ENCODE measurements at places on chromosomes 2 and 18.

GRCh38 chr2:132776287-132776686 lies 106.3 kb upstream of the LYPD1 start:
- DNase-seq = peak; percentile 35

DNA sequence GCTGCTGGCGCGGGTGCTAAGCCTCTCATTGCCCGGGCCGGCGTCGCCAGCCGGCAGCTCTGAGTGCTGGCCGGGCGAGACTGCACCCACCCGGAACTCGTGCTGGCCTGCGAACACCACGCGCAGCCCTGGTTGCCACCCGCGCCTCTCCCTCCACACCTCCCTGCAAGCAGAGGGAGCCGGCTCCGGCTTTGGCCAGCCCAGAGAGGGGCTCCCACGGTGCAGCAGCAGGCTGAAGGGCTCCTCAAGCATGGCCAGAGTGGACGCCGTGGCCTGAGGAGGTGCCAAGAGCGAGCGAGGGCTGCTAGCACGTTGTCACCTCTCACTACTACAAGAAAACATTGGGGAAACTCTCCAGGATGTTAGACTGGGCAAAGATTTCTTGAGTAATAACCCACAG lies 98.6 kb downstream of the SPIRE1 start:
- no peak for DNase-seq

GRCh38 chr18:231563-231962 lies 36.3 kb downstream of the THOC1 start:
- DNase-seq = no peak

GRCh38 chr18:68944330-68944729 lies 146.4 kb downstream of the CCDC102B start:
- DNase-seq = no peak

DNA sequence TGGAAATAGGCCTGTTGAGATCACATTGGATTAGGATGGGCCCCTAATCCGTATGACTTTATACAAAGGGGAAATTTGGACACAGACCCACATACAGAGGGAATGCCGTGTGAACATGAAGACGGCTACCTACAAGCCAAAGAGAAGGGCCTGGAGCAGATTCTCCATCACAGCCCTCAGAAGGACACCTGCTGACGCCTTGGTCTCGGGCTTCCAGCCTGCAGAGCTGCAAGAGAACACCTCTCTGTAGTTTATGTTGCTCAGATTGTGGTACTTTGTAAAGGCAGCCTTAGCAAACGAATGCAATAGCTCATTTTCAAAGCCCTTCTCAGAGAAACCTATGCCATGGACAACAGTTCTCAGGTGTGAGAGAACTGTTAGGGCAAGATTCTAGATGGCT lies 86.1 kb downstream of the LONRF2 start:
- no peak for DNase-seq

All from fibroblast of skin of right biceps (primary cell).